ENCODE measurements at places on chromosomes 13 and 19.

- no peak for DNase-seq
Measured at GRCh38 chr13:108573455-108573854, 56.0 kb upstream of the MYO16 start.

- no peak for DNase-seq
Measured at GRCh38 chr19:39479916-39480315, 722 bp upstream of the TIMM50 start.

GRCh38 chr19:1206864-1207450 is 1.4 kb downstream of the STK11 start:
- DNase-seq = no peak

DNA sequence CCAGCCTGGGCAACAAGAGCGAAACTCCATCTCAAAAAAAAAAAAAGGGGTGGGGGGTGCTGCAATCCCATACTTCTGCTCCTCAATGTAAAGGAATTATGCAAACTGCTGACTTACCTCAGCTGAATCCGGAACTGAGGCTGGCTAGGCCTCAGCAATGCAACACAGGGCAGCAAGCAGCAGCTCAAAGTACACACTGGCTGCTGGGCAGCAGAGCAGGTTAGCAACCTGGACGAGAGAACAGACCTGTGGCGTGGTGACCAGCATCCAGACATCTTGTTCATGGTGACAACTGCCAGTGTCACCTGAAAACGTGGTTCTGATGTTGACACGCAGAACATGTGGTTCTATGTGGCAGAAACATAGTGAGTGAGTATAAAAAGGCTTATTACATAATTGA is 28.1 kb downstream of the ZNF14 start:
- DNase-seq = no peak

GRCh38 chr19:17292301-17293074 is 10.7 kb downstream of the ABHD8 start:
- DNase-seq = peak; percentile 74

DNA sequence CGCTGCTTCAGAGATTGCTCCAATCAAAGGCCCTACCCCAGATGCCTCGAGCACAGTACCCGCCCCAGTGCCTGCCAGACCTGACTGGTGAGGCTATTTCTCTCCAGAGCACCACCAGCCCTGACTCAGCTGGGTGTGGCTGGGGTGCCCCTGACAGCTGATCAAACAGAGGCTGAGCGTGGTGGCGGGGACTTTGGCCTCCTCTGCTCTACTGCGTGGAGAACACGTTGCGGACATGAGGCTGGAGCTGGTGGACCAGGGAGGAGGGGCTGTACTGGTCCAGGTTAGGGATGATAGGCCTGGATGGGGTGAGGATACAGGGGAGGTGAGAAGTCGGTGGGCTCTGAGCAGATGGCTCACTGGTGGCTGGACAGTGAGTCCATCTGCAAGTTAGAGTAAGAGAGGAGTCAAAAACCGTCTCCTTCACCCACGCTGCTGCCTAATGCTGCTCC is 3.5 kb upstream of the DOCK6 start:
- no peak for DNase-seq

- DNase-seq = no peak
Measured at GRCh38 chr19:13869281-13869680, 7.7 kb upstream of the NANOS3 start.

- no peak for DNase-seq
Measured at GRCh38 chr13:28586439-28587173, 72.3 kb upstream of the POMP start.

DNA sequence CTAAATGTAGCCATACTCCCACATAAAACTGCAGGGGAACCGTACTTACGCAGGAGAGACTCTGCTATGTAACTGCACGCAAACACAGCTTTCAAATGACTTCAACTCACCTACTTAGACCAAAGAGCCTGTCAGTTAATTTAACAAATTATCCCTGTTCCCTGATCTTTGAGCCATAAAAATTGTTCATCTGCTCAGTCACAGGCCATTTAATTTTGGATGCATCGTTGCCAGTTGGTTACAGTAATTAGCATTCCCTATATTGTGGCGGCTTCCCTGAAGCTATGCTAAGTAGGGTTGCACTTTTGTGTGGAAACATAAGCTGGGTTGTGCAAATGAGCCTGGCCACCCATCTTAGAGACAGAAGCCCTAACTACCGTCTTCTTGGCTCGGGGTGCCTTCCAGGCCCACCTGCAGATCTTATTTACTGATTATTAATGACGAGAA is 21.2 kb upstream of the OBI1 start:
- no peak for DNase-seq

- DNase-seq = no peak
Measured at GRCh38 chr13:26656919-26657318, 99.4 kb downstream of the WASF3 start.

DNA sequence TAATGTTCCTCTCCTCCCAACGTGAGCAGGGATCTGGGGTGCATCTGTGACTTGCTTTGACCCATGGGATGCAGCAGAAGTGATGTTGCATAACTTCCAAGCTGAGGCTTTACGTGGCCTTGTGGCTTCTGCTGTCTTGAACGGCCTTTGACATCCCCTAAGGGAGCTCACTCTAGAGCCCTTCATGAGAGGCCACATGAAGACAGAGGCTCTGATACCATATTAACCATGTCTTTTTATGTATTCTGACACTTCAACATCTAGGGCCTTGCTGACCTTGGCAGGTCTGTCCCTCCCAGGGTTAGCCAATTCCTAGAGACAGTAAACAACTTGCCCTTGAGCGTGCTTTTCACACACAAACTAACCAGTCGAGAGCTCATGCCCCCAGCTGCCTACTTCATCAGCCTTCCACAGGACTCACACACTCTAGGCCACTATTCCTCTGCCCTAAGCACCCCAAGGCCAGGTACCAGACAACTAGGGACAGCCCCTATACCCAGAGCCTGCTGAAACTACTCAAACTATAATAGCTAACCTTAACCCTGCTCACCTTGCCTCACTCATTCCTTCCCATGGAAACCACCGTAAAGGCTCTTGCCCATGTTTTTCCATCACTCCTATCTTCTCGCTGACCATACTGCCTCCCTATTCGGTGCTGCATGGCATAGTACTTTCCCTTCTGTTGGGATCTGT is 45.4 kb downstream of the CCDC70 start:
- DNase-seq = no peak

DNA sequence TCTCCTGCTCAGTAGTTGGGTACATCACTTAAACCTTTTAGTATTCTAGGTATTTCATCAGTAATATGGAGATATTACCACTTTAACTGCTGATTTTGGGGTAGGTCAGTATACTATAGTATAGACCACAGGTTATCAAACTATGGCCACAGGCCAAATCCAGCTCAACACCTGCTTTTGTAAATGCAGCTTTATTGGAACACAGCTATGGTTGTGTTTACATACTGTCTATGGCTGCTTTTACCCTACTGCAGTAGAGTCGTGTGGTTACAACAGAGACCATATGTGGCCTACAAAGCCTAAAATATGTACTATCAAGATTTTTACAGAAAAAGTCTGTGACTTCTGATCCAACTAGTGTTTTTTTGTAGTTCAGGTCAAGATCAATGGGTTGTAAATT is 10.3 kb downstream of the COG6 start:
- no peak for DNase-seq

DNA sequence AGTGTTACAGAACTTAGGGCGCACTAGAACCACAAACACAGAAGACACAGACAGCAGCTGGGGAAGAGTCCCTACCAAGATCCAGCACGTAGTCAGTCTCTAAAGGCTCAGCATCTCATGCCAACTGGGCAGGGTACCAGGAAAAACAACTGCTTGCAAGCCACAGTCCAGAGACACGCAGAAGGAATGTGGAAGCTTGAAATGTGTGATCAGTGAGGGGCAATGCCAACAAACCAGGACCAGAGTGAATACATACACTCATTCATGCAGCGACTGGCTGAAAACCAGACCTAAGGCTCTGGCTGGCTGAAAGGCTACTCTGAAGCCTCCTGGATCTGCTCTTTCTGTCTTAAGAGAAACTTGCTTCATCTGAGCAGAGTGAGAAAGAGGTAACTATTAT is 1484.8 kb downstream of the EFNB2 start:
- no peak for DNase-seq

DNA sequence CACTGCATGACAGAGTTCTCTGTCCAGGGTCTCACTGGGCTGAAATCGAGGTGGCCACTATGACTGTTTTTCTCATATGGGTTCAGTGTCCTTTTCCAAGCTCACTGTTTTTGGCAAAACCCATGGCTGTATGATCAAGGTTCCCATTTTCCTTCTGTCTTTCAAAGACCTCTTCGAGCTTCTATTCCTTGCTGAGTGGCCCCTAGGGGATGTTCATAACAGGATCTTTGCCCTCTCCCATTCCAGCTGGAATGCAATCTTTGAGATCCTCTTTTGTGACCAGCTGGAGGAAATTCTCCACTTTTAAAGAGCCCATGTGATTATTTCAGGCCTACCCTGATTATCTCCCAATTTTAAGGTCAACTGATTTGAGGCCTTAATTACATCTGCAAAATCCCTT is 572.5 kb upstream of the SLC10A2 start:
- no peak for DNase-seq
